ENCODE measurements at places on chromosomes 1 and 21.

- DNase-seq: peak; percentile 71
Observed at GRCh38 chr1:77888781-77889642, 588 bp downstream of the NEXN start.

DNA sequence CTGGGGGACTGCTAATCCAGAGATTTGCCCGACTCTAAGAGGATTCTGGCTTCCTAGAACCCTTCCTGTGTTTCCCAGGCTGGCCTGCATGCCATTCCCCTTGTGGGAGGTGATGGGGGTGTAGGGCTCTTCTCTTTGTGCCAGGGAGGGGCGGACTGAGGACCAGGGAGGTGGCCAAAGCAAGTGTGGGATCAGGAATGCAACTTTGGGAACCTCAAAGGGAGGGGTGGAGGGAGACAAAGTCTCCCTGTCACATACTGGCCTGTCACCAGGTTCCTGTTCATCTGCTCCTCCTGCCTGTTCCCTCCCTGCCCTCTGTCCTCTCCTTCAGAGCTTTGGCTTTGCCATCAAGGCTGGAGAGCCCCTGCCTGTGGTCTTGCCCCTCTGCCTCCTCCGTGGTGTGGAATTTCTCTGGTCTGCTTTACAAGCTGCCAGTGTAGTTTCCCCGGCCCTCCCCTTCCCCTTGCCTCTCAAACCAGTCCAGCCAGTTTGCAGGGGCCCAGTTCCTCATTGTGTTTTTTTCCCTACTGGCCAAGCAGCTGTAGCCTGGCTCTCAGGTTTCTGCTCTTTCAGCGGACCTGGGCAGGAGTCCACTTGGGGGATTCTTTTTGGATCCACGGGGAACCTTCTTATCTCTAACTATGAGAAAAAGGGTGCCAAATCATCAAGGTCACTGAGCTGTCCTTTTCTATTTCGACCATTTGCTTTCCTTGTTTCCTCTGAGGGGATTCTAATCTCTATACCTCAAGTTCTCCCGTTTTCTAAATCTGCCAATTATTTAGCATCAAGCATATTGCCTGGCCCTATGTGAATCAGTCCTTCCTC lies 1.8 kb downstream of the CGN start:
- peak; percentile 52 for DNase-seq

DNA sequence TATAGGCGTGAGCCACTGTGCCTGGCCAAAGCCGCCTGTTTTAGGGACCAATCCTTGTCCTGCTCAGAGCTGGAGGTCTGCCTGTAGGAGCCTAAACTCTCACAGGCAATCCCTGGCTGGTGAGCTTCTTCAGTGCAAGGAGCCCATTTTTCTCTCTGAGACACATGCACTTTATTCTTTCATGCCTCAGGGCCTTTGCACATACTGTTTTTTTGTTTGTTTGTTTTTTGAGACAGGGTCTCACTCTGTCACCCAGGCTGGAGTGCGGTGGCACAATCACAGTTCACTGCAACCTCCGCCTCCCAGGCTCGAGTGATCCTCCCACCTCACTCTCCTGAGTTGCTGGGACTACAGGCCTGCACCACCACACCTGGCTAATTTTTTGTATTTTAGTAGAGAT lies 21.6 kb upstream of the PINK1 start:
- DNase-seq: no peak

DNA sequence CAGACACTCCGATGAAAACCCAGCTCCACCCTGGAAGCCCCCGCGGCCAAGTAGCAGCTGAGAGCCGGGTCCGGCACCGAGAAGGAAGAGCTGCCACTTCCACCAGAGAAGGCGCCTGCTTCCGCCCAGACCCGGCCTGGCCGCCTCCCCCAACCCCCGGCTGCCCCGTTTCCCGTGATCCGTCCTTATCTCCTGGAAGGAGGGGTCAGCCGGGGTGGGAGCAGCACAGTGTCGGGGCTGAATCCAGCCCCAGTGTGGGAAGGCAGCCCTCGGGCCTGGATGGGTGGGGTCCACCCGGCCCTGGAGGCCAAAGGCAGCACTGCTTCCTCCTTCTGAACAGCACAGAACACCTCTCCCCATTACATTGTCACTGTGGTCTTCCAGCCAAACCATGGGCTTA lies 69.4 kb downstream of the MEGF6 start:
- DNase-seq: no peak

DNA sequence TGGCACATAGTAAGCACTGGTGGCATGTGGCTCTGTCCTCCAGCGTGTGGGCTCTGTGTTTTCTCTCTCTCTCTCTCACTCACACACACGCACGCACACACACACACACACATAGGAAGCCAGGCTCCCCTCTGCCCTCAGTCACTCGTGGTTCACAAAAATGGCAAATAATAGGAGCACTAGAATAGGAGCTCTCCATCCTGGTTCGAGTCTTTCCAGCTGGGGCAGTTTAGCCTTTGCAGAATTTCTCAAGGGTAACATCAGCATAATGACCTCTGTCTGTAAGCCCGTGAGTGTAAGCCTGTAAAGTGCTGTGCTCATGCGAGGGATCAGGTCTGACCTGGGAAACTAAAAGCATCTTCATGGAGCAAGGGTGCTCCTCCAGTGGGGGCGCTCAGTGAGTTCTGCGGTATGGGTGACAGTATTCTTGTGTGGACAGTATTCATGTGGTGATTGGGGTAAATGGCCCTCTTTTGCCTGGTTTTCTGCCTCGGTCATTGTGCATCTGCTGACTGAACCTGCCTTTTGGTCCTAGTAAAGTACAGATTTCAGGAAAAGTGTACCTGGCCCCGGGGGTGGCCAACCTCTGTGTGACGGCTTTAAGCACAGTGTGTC lies 842 bp upstream of the ZC3H12A start:
- no peak for DNase-seq

DNA sequence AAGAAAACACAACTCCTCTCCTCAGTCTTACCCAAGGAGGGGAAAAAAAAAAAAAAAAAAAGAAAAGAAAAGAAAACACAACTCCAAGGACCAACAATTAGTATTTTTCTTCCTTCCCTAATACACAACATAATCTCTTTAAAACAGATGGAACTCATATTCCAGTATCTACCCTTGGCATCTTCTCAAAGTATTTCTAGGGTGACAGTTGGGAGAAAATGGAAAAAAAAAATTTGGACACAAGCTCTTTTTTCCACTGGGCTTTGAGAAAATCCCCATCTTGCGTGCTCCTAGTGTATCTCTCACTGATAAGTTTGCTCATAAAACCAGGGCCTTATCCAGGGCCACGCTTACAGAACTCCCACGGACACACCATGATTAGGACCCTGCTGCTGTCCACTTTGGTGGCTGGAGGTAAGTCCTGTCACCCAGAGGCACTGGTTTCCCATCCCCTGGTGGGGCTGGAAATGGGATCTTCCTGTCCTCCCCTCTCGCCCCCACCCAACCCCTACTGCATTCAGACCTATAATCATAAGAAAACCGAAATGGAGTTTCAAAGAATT lies at the start of gene CELA2B:
Gene CELA2B, plus strand, starts transcription at position 353 of the 563 bp plus-strand sequence. Its CDS starts 22 bp downstream, at position 375.
- no peak for DNase-seq

GRCh38 chr1:209041927-209042326 lies 541.6 kb upstream of the CAMK1G start:
- DNase-seq: no peak

DNA sequence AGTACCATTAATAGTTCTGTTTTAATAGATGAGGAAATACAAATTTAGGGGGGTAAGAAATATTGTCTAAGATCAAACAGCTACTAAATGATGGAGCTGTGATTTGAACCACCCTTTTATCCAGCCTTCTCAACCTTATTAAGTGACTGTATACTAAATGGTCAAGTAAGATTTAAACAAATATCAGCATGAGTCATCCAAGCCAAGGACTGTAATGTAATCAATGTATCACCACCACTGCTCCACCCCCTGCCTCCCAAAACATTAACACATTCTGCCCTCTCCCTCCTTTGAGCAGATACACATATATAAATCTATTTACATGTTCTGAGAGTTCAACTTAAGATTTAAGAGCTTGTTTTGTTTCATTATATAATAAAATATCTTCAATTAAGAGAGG lies 58.9 kb downstream of the LRRC40 start:
- DNase-seq: no peak

GRCh38 chr1:28917757-28918118 lies 3.4 kb downstream of the EPB41 start:
- no peak for DNase-seq

GRCh38 chr1:231563247-231563646 lies 34.8 kb downstream of the TSNAX start:
- DNase-seq: no peak

- DNase-seq: no peak
Observed at GRCh38 chr1:181779343-181779742, 282.2 kb downstream of the ZNF648 start.

GRCh38 chr1:101153692-101154091 lies 83.1 kb upstream of the S1PR1 start:
- DNase-seq: no peak

- DNase-seq: no peak
Observed at GRCh38 chr1:241265428-241265827, 91.6 kb downstream of the RGS7 start.

DNA sequence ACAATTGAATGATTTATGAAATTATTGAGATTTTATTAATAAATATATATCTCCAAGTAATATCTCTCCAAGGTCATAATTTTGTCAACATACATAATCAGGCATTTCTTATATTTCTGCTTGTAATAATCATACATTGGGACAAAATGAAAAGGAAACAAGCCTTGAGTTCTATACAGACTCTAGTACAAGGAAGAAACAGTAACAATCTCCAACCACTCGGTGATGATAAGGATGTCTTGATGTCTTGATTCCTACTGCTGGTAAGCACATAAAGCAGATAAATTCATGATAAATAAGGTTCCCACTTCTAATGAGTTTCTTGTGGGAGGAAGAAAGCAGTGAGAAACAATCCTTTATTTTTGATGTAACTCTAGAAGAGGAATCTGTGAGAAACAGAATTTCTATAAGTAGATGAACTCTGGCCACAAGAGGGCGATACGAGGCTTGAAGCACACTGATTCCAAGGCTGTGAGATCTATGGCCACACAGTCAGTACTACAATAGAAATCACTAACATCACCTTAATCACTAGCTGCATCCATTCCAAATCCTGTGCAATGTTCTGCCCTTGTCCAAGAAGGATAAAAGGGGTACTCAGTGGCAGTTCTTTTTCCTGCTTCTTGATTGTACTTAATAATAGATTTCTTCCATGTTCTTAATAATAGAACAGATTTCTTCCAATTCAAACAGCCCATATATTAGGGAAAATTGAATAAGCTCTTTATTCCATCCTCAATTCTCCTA lies 41.4 kb upstream of the LRRC8B start:
- peak; percentile 58 for DNase-seq

- no peak for DNase-seq
Observed at GRCh38 chr1:70874063-70874462, 173.6 kb downstream of the PTGER3 start.

DNA sequence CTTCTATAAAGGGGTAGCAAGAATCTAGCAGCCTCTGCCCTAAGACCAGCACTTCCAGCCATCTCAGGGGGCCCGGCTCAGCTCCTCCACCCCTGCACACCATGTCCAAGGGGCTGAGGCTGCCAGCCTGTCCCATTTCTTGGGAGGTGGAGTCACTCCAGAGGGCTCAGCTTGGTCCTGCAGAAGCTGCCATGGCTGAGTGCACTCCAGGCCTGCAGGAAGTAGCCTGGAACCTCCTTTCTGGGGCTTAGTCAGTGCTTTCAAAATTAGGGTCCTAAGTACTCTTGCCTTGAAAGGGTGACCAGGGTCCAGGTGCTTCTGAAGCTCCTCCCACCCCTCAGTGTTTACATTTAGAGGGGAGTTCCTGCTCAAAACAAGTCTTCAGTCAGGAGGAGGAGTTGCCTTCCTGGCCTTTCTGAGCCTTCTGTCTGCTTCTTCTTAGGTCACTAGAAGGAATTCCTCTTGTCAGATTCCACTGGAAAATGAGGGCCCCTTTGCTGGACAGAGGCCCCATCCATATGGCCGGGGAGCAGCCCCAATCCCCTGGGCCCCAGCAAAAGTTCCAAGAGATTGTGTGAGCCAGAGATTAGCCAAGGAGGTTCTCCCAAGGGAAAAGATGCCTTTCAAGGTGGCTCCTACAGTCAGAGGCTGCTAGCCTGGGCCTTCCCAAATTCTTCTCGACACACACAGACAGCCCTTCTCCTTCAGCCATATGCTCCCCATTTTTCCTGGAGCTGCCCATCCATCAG lies 128.1 kb upstream of the VAMP3 start:
- DNase-seq: no peak

GRCh38 chr21:35375115-35375514 lies 326.0 kb upstream of the RUNX1 start:
- DNase-seq: peak; percentile 90

DNA sequence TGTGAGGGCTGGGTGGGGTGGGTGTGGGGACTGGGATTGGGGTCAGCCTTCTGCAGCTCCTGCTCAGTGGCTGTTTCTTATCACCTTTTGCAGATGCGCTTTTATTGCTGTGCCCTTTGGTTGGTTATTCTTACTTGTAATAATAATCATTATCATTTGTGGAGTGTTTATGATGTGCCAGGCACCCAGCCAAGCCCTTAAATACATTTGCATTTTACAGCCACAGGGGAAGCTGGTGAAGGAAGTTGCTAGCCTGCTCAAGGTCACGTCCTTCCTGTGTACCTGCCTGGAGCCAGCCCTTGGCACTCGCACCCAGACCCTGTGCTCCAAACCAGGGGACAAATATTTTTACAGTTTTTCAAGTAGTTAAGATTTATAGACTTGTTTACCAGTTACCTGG lies 144.0 kb downstream of the PGBD5 start:
- DNase-seq: no peak

- no peak for DNase-seq
Observed at GRCh38 chr1:8133190-8133589, 107.1 kb upstream of the ERRFI1 start.

GRCh38 chr1:59243550-59243949 lies 53.3 kb upstream of the FGGY start:
- no peak for DNase-seq

All from foreskin keratinocyte (primary cell).